ENCODE measurements at places on chromosomes 5 and 9. TPM values are rescaled to one million over a fixed set of nuclear protein-coding genes. Genes with fewer than 3 reads are reported as not detected.

The CXCL14 gene
- under 0.01 TPM for total RNA-seq

The TERT gene
- not detected for total RNA-seq

The SLC6A18 gene
- not detected for total RNA-seq

The TYRP1 gene
- total RNA-seq = 0.90 TPM

The PCDHA7 gene
- total RNA-seq = under 0.01 TPM

- H3K4me3 ChIP-seq = no peak overlapping the region
- H3K27me3 ChIP-seq = no peaks in the 10 kb centered on the region
- DNase-seq = no peak
- H3K36me3 ChIP-seq = no peaks in the 10 kb centered on the region
These were observed 45.3 kb upstream of the NSMF start for GRCh38 chr9:137504432-137504777.

GRCh38 chr5:150780187-150780692 lies 1.7 kb downstream of the SMIM3 start:
- peak overlapping the region; percentile 88 for H3K27ac ChIP-seq
- no peaks in the 10 kb centered on the region for H3K27me3 ChIP-seq
- no peaks in the 10 kb centered on the region for H3K36me3 ChIP-seq

GRCh38 chr9:119667163-119667562 lies 297.9 kb upstream of the BRINP1 start:
- H3K27ac ChIP-seq = no peak overlapping the region
- no peak overlapping the region for H3K4me3 ChIP-seq
- H3K36me3 ChIP-seq = no peaks in the 10 kb centered on the region
- no peaks in the 10 kb centered on the region for H3K27me3 ChIP-seq

DNA sequence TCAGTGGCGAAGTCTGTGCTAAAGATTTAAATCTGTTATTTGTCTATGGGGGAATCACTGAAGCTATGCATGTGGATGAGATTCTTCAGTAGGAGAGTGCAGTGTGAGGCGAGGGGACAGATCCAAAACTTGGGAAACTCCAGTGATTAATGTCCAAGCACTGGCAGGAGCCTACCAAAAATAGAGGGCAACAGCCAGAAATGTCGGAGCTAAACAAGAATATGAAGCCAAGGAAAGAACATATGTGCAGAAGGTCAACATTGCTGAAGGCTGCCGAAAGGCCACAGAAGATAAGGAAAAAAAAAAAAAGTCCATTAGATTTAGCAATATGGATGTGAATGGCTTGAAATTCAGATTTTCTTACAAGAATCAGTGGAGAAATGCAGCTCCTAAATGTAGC lies 61.8 kb downstream of the C6 start:
- H3K27ac ChIP-seq = no peak overlapping the region
- peaks cover 6% of the 10 kb centered on the region for H3K4me1 ChIP-seq
- H3K4me3 ChIP-seq = no peak overlapping the region
- H3K36me3 ChIP-seq = no peaks in the 10 kb centered on the region
- no peaks in the 10 kb centered on the region for H3K27me3 ChIP-seq
- no peak for DNase-seq

GRCh38 chr5:95078868-95079267 lies 206.0 kb downstream of the MCTP1 start:
- no peak for DNase-seq
- no peaks in the 10 kb centered on the region for H3K27me3 ChIP-seq
- no peak overlapping the region for H3K4me3 ChIP-seq
- no peak overlapping the region for H3K27ac ChIP-seq
- H3K4me1 ChIP-seq = no peaks in the 10 kb centered on the region

- H3K4me1 ChIP-seq = peaks cover 3% of the 10 kb centered on the region
- H3K36me3 ChIP-seq = peaks cover 47% of the 10 kb centered on the region
- H3K27me3 ChIP-seq = no peaks in the 10 kb centered on the region
- H3K27ac ChIP-seq = no peak overlapping the region
These were observed 11.7 kb downstream of the TXN start for GRCh38 chr9:110244616-110245015.

GRCh38 chr5:45799388-45799787 lies 103.2 kb upstream of the HCN1 start:
- H3K27me3 ChIP-seq = no peaks in the 10 kb centered on the region
- no peak for DNase-seq
- H3K4me1 ChIP-seq = no peaks in the 10 kb centered on the region
- H3K4me3 ChIP-seq = no peak overlapping the region
- H3K36me3 ChIP-seq = no peaks in the 10 kb centered on the region
- no peak overlapping the region for H3K27ac ChIP-seq

GRCh38 chr5:156693113-156693512 lies 157.0 kb upstream of the PPP1R2B start:
- no peak overlapping the region for H3K4me3 ChIP-seq
- H3K4me1 ChIP-seq = no peaks in the 10 kb centered on the region
- no peak for DNase-seq
- H3K27ac ChIP-seq = no peak overlapping the region
- 0 out of 2 replicates have a peak, but pooled peaks cover 1% of the 10 kb centered on the region for H3K36me3 ChIP-seq

DNA sequence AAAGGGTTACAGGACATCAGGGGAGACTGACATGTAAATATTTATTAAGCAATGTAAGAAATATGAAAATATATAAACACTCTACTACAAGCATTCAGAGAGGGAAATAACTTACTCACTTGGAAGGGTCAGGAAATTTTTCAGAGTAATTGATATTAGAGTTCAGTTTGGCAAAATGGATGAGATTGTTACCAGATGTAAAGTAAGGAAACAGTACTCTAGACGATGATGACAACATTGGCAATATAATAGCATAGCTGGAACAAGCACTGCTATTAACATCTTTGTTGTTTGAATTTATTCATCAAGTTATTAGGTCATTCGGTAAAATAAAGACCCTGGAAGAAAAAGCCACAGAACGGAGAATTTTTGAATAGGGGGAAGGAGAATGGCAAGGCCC lies 49.1 kb downstream of the GNA14 start:
- H3K27me3 ChIP-seq = peaks cover 2% of the 10 kb centered on the region
- H3K4me3 ChIP-seq = no peak overlapping the region
- no peaks in the 10 kb centered on the region for H3K36me3 ChIP-seq
- H3K27ac ChIP-seq = no peak overlapping the region
- H3K4me1 ChIP-seq = no peaks in the 10 kb centered on the region
- DNase-seq = no peak

- H3K36me3 ChIP-seq = no peaks in the 10 kb centered on the region
- peaks cover 24% of the 10 kb centered on the region for H3K27me3 ChIP-seq
- H3K4me1 ChIP-seq = no peaks in the 10 kb centered on the region
- no peak overlapping the region for H3K27ac ChIP-seq
- no peak for DNase-seq
- no peak overlapping the region for H3K4me3 ChIP-seq
These were observed 35.8 kb upstream of the MVB12B start for GRCh38 chr9:126290871-126291270.

GRCh38 chr5:179879690-179880010 lies 21.0 kb upstream of the MRNIP start:
- no peaks in the 10 kb centered on the region for H3K4me1 ChIP-seq
- no peak overlapping the region for H3K4me3 ChIP-seq
- H3K27ac ChIP-seq = no peak overlapping the region
- H3K36me3 ChIP-seq = peaks cover 58% of the 10 kb centered on the region
- no peaks in the 10 kb centered on the region for H3K27me3 ChIP-seq
- DNase-seq = no peak

DNA sequence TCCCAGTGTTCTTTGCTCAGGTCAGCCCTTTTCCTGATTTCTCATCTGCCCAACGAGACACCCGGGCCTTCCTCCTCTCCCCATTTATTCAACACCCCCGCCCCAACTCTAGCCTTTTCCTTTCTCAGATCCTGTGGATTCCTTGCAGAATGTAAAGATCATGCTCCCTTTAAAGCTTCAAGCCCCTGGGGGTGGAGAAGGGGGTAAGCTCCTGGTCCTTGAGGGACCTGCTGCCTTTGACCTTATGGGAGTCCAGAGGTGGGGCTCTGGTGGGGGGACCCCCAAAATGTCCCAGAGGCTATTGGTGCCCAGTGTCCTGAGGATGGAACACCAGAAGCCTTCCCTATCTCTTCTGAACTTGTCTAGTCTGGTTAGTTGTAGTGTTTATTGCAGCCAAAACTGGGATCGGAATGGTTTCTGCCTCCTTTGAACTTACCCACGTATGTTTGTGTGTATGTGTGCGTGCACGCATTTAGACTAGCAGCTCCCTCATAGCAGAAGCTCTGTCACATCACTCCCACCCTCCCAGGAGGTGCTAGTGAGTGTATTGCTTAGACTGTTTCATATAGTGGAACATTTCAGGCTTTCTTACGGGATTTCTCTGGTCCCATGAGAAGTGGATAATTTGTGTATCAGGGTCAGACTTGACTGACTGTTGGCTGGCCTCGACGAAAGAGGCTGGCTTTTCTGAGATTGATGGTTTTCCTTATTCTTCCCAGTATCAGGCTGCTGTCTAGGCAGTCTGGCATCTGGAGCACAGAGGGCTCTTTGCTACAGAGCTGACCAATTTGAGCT lies 1.1 kb downstream of the GALNT10 start:
- H3K4me1 ChIP-seq = peaks cover 15% of the 10 kb centered on the region
- H3K36me3 ChIP-seq = no peaks in the 10 kb centered on the region
- no peak overlapping the region for H3K27ac ChIP-seq
- DNase-seq = peak; percentile 59
- H3K27me3 ChIP-seq = no peaks in the 10 kb centered on the region

DNA sequence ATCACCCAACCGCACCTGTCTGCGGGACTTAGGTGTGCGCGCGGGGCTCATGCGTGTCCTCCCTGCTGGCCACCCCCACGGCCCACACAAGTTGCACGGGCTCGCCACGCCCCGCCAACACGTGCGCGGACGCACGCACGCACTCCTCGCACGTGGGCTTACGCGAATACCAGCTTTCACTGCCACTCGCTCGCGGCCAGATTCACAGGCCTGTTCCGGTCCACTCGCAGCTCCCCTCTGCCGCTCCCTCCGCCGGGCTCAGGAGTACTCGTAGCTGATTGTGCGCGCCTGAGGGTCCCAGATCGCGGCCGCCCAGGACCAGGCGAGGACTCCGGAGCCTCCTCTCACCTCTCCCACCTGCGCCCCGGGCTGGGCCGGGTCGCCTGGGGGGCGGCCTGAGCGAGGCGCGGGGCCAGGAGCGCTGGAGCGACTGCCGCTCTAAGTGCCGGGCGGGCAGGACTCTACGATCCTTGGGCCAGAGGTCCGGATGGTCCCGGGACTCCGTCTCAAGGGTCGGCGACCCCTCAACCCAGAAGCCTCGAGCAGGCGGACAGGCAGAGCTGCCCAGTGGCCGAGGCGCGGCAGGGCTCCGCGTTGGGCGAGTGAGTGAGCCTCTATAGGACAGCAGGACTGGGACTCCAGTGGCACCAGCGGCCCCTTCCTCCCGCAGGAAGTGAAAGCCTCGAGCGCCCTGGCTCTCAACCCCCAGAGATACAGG lies 3.4 kb downstream of the PCDHGC5 start:
- no peak overlapping the region for H3K27ac ChIP-seq
- no peak overlapping the region for H3K4me3 ChIP-seq
- no peak for DNase-seq

DNA sequence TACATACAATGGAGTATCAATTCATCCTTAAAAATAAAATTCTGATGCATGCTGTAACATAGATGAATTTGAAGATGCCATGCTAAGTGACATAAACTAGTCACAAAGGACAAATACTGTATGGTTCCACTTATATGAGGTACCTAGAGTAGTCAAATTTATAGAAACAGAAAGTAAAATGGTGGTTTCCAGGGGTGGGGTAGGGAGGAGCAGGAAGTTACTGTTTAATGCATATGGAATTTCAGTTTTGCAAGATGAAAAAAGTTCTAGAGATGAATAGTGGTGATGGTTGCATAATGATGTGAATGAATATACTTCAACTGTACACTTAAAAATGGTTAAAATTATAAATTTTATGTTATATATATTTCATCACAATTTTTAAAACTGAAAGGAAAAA lies 57.3 kb upstream of the FNIP1 start:
- DNase-seq = peak; percentile 10
- H3K27me3 ChIP-seq = peaks cover 4% of the 10 kb centered on the region
- no peak overlapping the region for H3K27ac ChIP-seq
- H3K36me3 ChIP-seq = no peaks in the 10 kb centered on the region
- no peak overlapping the region for H3K4me3 ChIP-seq

- DNase-seq = no peak
- H3K27me3 ChIP-seq = no peaks in the 10 kb centered on the region
- H3K4me1 ChIP-seq = no peaks in the 10 kb centered on the region
- no peak overlapping the region for H3K27ac ChIP-seq
These were observed 1495.2 kb upstream of the C9orf72 start for GRCh38 chr9:29068461-29068860.

DNA sequence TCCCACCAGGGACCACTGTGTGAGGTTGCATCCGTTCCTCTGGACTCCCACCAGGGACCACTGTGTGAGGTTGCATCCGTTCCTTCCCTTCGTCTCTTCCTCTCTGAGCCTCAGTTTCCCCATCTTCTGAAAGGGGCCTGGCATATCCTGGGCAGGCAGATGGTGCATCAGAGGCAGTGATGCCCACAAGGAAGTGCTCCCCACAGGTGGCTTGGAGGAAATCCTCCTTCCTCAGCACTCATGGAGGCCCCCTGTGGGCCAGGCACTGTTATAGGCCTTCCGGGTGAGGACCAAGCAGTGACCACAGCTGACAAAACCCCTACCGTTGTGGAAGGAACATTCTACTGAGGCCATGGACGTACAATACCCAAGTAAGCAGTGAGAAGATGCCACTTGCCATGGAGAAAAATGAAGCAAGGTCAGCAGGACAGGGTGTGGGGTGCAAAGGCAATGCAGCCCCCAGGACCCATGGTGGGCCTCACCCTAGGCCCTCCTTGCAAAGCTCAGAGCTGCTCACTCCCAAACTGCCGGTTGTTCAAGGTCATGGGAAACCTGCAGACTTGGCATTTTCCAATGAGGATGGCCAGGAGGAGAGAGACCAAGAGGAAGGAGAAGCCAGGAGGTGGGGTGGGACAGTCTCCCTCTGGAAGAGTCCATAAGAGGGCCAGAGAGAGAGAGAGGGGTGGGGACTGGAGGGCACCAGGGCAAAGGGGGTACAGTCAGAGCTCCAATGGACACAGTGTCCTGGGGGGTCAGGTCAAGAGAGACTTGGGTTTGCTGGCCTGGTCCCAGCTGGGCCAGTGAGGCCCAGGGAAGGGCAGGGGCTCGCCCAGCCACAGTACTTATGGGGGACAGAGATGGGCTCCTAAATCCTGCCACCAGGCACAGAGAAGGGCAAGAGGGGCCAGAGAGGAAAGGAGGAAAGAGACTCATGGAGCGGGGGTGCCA lies 51.1 kb downstream of the C9orf50 start:
- H3K4me3 ChIP-seq = no peak overlapping the region
- peak overlapping the region; percentile 91 for H3K27ac ChIP-seq
- no peaks in the 10 kb centered on the region for H3K27me3 ChIP-seq
- no peaks in the 10 kb centered on the region for H3K36me3 ChIP-seq

DNA sequence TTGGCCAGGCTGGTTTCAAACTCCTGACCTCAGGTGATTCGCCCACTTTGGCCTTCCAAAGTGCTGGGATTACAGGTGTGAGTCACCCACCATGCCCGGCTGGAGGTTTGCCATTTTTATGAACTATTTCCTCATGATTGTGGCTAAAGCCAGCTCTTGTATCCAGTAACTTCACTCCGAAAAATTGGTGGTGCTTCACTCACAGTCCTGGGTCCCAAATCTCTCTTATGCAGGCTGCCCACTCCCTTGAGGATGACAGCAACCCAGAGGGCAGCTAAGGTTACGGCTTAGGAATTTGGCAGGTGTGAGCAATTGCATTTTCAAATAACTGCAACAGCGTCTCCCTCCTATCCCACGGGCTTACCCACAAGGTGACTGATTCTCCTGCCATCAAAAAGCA lies 23.4 kb upstream of the FUBP3 start:
- H3K4me3 ChIP-seq = no peak overlapping the region
- H3K36me3 ChIP-seq = no peaks in the 10 kb centered on the region
- peaks cover 52% of the 10 kb centered on the region for H3K27me3 ChIP-seq
- H3K27ac ChIP-seq = no peak overlapping the region

All from IMR-90 (cell line).